Stimulated activated CD4-positive, alpha-beta T cell treated with anti-CD3 and anti-CD28 coated beads, Interleukin-1b, Interleukin-23, amount 100 ng/mL, for 1 hour (primary cell): ENCODE measurements at places on chromosomes 16 and 17.

GRCh38 chr17:50426814-50427787 lies 1.1 kb downstream of the ACSF2 start:
- no peak for DNase-seq

- DNase-seq, result no peak
These were observed 1.9 kb downstream of the PHF23 start for GRCh38 chr17:7237266-7237760.

DNA sequence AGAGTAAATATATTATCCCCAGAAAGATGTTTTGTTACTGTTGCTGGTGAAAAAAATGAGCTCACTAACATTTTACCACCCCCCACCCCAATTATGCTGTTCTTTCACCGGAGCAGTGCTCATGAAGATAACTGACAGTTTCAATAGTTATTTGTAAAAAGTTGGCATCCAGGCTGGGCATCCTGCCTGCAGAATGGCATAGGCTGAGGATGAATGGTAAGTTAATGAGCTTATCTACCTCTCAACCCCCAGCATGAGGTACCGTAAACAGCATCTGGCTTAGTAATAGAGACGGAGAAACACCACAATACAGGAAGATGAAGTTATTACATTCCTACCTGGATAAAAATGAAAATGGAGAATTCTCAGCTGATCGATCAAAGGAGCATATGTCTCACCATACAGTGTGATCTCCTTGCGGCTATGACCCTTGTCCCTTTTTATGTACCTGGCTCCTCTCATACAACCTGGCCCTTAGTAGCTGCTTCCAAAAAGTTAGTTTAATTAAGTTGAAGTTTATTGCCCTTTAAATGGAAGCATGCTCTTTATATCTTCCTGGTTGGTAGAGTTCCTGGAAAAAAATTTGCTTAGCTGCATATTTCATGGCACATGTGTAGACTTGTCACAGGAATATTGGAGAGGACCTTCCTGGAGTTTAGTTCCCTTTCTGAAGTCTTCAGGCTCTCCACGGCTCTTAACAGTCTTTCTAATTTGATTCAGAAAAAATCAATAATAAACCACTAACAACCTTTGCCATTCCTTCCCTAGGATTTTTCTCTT lies 61.2 kb upstream of the MPHOSPH6 start:
- no peak for DNase-seq

- no peak for DNase-seq
These were observed 8.4 kb upstream of the TRPV2 start for GRCh38 chr17:16406742-16407674.

DNA sequence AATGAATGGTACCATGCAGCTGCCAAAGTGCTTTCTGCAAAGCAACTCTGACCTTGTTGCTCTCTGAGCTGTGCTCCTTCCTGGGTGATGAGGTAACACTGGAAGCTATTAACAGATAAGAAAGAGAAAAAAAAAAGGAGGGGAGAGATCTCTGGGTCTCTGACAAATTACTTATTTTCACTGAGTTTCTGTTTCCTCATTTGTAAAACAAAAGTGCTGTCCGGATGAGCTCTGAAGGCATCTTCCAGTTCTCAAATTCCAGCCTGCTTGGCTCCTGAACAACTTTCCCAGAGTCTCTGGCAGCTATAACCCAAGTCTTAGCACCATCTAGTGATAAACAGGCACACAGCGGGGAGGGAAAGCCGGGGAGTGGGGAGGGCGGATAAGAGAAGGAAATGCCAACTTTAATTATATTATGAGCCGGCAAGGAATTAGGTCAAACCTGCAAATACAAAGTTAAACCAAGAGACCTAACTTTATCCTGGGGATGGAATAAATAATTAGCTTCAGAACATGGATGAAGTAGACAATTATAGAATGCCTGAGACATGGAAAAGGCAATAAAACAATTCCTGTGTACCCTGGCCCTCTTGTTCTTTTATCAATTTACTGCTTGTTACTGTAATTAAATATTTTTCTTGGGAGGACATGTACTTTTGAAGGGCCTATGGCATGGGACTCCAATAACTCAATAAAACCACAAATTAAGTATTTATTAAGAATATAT lies 61.3 kb upstream of the KIFC3 start:
- DNase-seq, result no peak

DNA sequence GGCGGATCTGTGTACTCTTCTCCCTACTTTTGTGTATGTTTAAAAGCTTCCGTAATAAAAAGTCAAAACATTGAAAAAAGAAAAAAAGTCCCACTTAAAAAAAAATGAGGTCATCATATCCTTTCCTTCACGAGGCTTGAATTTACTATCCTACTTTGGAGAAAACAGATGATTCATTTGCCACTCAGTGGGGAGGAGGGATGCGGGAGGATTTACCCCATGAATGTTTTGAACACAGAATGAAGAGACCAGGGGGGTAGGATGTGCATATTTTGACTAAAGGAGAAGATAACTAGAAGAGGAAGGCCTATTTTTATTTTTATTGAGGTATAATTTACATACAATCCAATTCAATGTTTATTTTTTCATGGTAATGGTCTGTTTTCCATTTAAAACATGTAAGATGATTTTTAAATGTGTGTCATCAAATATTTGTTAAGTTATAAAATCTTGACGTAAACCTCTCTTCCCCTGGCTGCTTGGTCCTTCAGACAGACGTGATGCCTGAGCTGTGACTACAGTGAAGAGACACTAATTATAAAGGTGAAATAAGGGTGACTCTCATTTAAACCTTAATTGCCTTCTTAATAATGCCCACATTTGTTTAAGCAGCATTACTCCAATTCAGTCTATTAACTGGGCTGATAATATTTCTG lies 135.4 kb upstream of the AXIN2 start:
- DNase-seq, result no peak

DNA sequence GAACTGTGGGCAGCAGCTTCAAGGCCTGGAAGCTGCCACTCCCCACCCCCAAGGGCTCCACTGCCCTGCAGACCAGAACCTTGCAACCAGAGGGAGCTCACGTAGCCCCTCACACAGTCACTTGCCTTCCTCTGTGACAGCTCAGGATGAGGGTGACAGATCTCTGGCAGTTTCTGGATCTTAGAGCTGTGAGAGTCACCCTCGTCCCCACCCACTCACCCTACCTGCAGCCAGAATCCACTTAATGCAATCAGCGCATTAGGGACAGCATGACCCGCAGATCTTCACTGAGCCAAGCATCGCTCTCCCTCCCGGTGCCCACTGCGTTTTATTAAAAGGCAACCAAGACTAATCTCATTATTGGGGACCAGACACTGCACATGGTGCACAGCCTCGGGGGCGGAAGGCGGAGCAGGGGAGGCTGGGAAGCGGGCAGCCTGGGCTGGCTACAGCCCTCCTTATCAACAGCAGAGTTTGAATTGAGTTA lies 3.5 kb downstream of the CYB561 start:
- no peak for DNase-seq

GRCh38 chr17:48541577-48542113 lies 3.3 kb downstream of the HOXB2 start:
- no peak for DNase-seq

DNA sequence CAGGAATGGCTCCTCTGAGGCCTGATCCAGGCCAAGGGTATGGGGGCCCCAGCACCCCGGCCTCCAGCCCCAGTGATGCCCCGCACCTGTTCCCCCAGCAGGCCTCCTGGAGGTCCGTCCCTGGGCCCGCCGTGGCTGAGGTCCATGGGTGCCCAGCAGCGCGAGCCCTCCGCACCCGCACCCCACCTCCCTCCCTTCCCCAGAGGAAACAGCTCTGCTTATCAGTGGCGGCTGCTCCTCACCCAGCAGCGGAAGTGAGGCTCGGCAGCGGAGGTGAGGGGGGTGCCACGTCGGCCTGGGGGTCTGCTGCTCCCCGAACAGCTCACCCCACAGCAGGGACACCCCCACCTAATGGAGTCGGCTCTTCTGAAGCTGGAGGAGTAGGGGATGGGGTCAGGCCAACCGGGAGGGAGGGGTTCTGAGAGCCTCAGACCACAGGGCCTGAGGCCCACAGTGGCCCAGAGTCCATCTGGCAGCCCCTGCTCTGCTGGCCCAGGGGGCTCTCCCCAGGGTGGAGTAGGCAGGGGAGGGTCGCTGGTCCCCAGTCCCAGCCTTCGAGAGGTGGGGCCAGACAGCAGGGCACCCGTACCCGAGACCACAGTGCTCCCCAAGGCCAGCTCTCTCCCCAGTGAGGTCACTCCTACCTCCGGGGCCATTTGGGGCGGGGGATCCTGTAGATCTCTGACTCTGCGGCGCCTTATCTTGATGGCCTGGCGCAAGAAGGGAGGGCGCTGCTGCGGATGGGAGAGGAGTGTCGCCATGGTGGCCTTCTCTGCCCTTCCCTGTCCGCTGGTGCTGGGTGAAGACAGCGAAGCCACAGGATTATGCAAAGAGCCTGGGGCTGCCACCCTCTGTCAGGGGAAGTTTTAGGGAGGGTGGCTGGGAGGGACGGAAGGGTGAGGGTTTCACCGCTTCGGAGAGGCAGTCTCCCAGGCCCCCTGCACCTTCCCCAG lies at the start of gene UNC13D:
TSS of gene UNC13D (minus strand) at position 828 of the 953 bp plus-strand sequence. CDS start at position 761, 67 bp downstream.
- DNase-seq, result no peak

- no peak for DNase-seq
These were observed 88.4 kb downstream of the RTN4RL1 start for GRCh38 chr17:1936766-1937165.

DNA sequence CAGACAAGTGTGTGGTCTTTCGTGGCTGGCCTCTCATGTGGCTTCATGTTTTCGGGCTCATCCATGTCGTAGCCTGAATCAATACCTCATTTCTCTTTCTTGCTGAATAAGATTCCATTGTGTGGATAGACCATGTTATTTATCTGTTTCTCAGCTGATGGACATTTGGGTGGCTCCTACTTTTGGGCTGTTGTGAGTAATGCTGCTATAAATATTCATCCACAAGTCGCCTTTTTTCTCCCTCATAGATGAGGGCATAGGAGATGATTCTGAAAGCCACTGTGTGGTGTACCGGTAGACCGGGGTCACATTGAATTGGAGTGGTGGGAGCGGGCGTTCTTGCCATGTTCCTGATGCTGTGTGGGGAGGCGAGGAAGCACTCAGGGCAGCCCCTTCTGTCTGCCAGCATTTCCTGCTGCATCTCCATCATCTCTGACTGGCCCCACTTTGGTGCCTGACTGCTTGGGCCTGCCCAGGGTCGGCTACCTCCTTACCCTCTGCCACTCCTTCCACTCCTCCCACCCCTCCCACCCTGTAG lies 40.1 kb downstream of the PRMT7 start:
- no peak for DNase-seq

DNA sequence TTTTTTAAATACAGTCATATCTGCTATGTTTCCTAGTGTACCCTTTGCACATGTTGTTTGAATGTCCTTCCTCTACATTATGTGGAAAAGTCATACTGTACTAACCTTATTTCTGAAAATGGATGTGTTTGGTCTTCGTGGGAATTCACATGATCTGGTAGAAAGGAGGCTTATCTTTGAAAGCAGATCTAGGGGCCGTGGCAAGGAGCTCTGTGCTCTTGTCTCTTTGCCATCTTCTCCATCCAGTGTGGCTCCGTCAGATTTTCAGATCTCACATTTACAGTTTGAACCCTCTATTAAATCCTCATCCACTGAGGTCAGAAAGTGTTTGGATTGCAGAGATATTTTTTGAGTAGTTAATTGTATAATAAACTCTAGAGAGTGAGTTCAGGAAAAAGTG lies 32.9 kb downstream of the MAP2K4 start:
- no peak for DNase-seq

DNA sequence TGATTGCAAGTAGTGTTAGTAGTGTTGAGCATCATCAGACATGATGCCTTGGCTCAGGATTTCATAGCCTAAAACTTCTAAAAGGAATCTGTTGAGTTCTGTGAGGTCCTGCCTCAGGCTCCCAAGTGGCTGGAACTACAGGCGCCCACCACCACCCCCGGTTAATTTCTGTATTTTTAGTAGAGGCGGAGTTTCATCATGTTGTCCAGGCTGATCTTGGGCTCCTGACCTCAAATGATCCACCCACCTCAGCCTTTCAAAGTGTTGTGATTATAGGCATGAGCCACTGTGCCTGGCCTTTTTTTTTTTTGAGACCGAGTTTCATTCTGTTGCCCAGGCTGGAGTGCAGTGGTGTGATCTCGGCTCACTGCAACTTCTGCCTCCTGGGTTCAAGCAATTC lies 5.7 kb downstream of the PSMD11 start:
- DNase-seq, result no peak

DNA sequence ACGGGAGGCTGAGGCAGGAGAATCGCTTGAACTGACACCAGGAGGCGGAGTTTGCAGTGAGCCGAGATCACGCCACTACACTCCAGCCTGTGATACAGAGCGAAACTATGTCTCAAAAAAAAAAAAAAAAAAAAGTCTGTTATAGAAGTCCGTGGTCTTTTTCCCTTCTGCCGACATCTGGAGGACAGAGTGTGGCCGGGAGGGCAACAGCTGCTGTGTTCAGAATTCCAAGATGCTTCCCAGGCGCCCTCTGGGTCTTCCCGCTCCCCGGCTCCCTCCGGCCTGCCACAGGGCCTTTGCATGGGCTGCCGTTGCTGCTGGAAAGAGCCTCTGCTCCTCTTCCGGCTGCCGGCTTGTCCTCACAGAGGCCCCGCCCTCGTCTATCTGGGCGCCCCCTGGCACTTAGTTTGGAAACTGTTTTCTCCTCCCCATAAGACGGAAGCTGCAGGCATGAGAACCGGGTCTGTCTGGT lies 2.4 kb upstream of the CACNA1H start:
- DNase-seq, result no peak

DNA sequence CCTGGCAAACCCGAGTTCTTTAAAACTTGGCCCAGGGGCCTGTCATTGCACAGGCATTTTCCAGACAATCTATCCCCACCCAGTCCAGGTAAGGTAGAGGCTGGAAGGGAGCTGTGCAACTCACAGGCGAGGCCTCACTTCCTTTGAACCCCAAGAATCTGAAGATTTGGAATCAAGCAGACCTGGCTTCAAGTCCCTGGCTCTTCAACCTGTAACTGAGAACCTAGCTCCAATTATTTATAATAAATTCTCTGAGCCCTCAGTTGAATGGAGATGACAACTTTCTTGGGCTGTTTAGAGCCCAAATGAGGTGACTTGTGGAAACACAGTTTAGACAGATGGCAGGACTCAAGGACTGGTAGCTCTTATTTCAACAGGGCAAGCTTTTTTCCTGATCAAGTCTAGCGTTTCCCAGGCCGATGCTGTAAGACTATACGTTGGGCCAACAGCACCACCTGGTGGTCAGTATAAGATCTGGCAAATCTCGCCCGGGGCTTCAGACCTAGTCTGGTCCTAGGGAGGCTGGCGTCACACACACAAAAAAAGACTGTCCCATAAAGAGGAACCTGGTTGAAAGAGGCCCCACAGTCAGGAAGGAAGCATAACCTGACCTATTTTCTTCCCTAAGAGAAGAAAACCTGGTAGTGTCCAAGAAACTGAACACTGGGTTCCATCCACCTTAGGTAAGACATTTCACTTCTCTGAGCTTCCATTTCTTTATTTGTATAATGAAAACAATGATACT lies 117.9 kb downstream of the C17orf67 start:
- peak; percentile 37 for DNase-seq
